ENCODE measurements at places on chromosomes 12 and 14.

GRCh38 chr14:88698651-88699050 is 94.1 kb downstream of the EML5 start:
- no peak for DNase-seq

DNA sequence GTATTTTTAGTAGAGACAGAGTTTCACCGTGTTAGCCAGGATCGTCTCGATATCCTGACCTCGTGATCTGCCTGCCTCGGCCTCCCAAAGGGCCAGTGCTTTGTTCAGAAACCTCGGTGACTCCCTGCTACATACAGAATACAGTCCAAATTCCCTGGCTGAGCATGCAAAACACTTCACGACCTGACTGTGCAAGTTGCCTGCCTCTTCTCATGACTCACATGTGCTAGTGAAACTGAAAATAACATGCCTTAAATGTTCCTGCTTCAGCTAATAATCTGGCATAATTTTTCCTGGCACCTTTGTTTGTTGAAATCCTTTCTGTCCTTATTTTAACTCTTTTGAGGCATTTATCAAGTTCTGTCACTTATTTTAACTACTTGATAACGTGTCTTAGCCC is 8.2 kb downstream of the DMAC2L start:
- DNase-seq = no peak

- DNase-seq = peak; percentile 64
Observed at GRCh38 chr14:64762044-64763034, 58.1 kb downstream of the PLEKHG3 start.

GRCh38 chr12:45260104-45260815 is 44.4 kb downstream of the ANO6 start:
- no peak for DNase-seq

GRCh38 chr12:2752676-2753371 is 41.9 kb upstream of the FKBP4 start:
- no peak for DNase-seq

DNA sequence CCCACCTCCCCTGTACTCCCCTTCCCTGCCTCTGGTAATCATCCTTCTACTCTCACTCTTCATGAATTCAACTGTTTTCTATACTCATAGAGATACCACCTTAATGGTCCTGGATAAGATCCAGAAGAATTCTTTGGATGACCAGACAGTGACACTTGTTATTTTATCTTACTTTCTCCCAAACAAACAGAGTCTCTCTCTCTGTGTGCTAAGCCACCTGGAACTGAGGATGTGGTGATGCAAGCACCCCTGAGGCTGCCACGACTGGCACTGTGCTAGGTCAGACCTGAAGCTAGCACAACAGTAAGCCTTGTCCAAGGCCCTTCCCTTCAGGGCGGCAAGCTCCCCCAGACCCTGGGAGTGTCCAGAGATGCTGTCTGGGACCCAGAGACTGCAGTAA is 250.2 kb downstream of the C12orf50 start:
- DNase-seq = no peak

- DNase-seq = no peak
Observed at GRCh38 chr14:39812532-39813320, 380.5 kb upstream of the FBXO33 start.

- no peak for DNase-seq
Observed at GRCh38 chr14:88612981-88613380, 50.1 kb downstream of the ZC3H14 start.

- DNase-seq = no peak
Observed at GRCh38 chr14:22849212-22849819, 12.9 kb downstream of the MMP14 start.

DNA sequence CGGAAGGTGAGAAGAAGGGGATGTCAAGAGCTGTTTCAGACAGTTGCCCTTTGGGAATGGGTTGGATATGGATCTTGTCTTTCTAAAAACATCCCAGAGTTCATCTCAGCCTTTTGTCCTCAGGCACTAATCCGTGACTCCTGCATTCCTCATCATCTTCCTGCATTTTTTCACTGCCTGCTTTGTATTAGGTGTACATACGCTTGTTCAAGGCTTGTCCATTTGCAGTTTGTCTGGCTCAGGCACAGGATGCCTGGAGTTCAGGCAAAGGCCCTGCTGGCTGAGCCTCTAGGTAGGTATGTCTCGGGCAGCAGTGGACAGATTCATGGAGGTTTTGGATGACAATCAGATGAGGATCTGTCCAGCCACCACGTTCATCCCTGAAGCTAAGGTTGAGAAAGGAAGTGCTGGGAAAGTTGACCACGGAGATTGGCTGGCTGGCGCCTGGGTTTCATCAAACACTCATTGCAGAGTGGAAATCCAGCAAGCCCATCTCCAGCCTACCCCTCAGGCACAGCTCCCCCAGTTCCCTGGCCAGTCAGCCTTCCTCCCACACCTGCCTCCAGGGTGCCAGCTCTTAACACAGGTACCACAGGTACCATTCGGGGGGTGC is 12.4 kb upstream of the TMEM106C start:
- DNase-seq = no peak

DNA sequence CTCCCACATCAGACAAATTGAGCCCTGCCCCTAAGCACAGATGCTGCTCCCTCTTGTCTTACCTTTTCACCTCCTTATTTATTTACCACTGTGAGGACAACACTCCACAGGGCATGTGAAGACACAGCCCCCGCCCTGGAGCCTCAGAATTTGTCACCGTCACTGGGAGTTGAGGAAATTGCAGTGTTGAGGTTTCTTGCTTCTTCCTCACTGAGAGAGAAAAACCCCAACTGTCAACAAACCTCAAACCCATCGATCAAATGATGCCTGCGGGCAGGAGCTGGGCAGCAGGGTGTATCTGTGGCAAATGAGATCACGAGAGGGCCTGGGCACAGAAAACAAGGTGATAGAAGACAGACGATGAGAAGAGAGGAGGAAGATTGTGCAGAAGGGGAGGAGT is 30.5 kb upstream of the PLEKHG3 start:
- no peak for DNase-seq
